ENCODE measurements at places on chromosomes 13 and 19.
A peak's percentile ranks its signal among the peaks of the same experiment; 100 is the strongest.

GRCh38 chr13:33110386-33110712, 94.1 kb downstream of the KL start:
- DNase-seq = no peak

- DNase-seq = no peak
These were observed 23.3 kb downstream of the ELAVL1 start for GRCh38 chr19:7982103-7982502.

- no peak for DNase-seq
These were observed 14.3 kb downstream of the BCKDHA start for GRCh38 chr19:41411968-41412265.

DNA sequence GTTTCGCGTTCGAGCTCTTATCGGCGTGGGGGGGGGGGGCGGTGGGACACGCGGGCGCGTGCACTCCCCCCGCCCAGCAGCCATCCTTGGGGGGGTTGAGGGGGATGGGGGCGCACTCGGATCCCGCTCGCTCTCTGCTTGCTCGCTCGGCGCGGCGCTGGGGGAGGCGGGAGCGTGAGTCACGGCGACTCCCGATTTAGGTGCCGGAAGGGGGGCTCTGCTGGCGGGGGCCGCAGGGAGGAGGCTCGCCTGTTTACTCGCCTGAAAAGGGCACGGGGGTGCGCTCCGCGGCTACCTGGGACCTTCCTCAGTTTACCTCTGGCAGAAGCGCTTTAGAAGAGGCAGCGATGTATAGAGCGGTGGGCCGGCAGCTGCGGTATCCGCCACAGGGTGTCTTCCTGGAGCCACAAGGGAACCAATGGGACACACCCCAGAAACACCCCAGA, 1.1 kb upstream of the PDE4A start:
- peak; percentile 42 for DNase-seq

DNA sequence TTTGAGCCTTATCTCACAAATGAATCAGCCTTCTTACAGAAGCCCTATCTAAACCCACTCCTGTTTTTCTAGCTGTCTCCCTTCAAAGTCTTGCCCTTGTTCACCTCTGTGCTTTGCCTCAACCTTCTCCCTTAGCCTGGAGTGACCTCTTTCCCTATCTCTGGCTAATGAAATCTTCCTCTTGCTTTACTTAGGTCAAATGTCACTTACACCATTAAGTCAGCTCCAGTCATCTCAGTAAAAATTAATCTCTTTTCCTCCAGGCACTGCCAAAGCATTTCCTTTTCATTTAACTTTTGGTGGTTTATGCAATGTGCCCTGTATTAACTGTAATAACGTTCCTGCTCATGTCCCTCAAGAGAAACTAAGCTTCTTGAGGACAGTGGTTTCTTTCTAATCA, 596.5 kb upstream of the MIR17HG start:
- DNase-seq = no peak

GRCh38 chr19:16216744-16217670, 19.3 kb downstream of the AP1M1 start:
- no peak for DNase-seq

DNA sequence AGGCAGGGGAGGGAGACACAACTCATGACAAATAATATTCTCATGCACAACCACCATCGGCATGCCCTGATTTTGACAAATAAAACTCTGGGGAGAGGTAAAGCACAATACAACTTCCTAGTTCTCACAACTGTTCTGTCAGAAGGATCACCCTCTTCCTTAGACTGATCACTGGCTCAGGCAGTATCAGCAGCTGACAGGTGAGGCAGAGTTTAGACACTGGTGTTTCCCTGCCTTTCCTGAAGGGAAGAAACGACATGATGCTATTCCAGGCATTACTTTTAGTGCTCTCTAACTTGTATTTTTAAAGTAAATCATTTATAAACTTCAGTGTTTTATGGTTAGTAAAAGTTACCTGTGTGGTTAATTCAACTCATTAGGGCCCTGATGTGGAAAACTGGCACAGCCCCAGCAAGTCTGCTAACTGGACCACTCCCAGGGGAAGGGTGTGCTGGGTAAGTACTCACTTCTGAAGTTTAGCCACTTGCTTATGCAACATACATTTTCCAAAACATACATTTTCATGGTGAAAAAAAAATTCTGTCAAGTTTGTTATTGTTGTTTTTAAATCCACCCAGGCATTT, 82.8 kb downstream of the CRYL1 start:
- no peak for DNase-seq

- DNase-seq = no peak
These were observed 33.6 kb upstream of the LPAR6 start for GRCh38 chr13:48446464-48446863.

DNA sequence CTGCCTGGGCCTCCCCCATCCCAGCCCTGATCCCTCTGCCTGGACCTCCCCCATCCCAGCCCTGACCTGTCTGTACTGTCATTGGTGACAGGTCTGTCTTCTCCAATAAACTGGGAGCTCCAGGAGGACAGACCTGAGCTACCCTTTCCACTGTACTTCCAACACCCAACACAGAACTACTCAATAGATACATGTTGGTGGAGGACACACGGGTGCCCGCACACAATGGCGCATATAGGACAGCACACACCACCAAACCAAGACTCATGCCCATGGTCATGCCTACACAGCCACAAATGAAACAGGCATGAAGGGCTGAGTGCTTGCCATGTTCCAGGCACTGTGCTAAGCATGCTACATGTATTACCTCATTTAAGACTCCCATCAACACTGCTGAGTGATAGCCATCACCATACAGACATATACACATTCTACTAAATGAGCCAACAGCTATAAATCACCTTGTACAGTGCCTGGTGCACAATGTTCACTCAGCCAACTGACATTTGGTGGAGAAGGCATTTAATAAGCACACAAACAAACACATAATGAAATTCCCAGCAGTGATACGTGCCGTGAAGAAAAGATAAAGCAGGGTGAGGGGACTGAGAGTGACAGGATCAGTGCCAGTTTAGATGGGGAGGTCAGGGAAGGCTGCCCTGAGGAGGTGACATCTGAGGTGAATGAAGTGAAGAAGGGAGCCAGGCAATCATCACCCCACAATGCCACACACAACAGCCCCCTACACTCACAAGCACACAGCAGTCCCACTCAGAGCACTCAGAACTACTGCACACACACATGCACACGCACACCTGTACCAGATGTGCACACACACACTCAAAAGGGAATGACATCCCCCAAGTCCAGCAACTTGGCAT, 857 bp downstream of the POU2F2 start:
- DNase-seq = no peak

DNA sequence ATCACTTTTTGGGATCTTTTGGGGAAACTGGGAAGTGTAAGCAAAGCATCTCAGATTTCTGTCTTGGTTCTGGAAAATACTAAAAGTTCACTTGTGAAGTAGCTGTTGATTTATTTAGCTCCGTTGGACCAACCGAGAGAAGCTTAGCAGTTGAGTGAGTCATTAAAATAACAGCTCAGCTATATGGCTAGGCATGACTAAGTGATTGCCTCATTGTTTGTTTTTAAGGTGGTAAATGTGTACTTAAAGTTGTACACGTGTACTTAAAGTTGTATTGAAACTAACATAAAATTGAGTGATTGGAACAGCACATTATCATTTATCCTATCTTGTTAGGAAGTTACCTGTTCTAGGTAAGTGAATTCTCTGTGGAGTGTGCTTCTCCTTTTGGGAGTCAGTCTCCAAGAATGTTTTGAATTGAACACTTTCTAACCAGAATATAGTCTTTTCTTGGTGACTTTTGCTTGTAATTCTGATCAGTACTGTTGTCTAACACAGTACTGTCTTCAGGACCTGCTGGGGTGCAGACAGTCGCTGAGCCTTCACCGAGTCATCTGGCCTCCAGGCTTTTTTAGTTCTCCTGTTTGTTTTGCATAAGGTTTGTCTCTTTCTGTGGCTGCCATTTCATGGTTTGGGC, 2.9 kb upstream of the DCUN1D2 start:
- no peak for DNase-seq

DNA sequence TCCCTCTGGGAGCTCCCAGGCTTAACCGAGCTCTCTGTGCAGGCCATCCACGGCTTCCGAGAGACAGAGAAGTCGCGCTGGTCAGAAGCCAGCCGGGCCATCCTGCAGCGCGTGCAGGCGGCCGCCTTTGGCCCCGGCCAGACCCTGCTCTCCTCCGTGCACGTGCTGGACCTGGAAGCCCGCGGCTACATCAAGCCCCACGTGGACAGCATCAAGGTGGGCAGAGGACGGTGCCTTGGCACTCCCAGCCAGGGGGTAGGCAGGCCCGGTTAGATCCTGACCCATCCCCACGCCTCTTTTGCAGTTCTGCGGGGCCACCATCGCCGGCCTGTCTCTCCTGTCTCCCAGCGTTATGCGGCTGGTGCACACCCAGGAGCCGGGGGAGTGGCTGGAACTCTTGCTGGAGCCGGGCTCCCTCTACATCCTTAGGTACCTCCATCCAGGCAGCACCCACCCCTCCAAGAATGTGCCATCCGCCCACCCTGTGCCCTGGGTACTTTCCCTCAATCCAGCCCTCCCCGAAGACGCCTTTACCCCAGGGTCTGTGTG, 1.5 kb downstream of the PSPN start:
- no peak for DNase-seq

DNA sequence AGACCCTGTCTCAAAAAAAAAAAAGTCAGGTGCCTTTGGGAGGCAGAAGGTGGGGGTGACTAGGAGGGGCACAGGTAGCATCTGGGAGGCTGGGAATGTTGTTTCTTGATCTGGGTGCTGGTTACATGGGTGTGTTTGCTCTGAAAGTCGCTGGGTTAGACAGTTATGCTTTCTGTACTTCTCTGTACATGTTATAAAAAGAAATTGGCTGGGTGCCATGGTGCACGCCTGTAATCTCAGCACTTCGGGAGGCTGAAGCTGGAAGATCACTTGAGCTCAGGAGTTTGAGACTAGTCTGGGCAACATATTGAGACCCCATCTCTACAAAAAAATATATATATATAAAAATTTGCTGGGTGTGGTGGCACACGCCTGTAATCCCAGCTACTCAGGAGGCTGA, 15.1 kb downstream of the NOSIP start:
- DNase-seq = no peak

DNA sequence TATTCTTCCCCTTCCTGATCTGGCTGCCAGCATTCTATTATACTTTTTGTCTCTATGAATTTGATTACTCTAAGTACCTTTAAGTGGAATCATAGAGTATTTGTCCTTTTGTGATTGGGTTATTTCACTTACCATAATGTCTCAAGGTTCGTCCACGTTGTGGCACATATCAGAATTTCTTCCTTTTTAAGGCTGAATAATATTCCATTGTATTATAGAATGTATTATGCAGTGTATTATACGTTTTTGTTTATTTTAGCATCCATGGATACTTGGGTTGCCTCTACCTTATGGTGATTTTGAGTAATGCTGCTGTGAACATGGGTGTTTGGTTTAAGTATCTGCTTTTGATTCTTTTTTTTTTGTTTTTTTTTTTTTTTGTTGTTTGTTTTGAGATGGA, 19.3 kb downstream of the URI1 start:
- DNase-seq = no peak
